CD4-positive, alpha-beta T cell treated with Interleukin-15 for 1 hour (primary cell): ENCODE measurements at places on chromosomes 7 and 10.

DNA sequence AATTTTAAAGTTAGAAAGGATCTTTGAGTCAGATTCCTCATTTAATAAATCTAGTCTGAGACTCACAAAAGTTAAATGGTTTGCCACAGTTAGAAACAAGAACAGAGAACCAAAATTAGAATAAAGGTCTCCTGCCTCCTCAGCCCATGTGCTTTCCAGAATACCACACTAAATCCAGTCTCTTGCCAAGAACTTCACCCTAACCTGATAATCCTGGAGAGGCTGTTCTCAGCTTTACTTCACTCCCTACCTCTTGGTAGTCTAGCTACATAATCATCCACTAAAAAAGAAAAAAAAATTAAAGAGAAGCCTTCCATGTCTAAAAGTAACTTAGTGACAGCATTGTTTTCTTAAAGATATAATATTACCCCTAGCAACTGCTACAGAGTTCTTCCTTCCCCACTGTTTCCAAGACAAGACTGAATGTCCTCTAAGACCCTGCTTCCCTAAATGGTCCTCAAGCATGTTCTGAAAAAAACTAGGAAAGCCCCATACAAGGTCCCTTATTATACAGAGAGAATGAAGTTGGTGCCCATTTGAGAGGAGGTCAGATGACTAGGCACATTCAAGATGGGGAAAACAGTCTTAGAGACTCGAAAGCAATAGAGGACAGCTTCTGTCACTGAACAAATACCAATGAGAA is 56.8 kb downstream of the ZNF438 start:
- no peak for DNase-seq

DNA sequence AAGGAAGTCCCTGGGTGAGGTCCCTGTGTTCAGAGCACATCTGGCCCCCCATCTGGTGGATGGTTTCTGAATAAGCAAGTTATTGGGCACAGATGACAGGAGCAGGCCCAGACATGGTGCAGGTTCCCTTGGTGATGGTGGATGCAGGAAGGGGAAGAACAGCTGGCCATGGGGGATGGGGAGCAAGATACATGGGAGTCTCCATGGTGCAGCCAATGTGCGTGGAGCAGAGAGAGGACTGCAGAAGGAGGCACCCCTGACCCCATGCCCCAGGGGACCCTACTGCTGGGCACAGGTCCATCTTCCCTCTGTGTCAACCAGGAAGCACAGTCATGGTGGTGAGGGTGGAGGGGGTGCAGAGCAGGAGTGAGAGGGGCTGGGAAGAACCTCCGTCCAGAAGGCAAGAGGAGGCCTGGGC is 43.8 kb upstream of the RABGEF1 start:
- DNase-seq: no peak

- no peak for DNase-seq
Measured at GRCh38 chr7:3007696-3008095, 36.0 kb downstream of the CARD11 start.

- DNase-seq: no peak
Measured at GRCh38 chr7:131586759-131587158, 30.3 kb upstream of the PODXL start.

DNA sequence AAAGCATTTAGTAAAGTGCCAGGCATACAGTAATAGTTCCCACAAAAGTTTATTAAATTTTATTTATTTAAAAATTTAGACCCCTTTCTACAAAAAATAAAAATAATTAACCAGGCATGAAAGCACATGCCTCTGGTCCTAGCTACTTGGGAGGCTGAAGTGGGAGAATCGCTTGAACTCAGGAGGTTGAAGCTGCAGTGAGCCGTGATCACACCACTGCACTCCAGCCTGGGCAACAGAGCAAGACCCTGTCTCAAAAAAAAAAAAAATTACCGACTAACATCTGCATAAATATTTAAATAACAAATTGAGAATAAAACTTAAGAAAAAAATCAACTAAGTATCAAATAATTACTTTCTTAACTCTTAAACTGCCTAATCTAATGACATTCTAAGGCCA is 64.3 kb upstream of the TRIM24 start:
- DNase-seq: no peak

DNA sequence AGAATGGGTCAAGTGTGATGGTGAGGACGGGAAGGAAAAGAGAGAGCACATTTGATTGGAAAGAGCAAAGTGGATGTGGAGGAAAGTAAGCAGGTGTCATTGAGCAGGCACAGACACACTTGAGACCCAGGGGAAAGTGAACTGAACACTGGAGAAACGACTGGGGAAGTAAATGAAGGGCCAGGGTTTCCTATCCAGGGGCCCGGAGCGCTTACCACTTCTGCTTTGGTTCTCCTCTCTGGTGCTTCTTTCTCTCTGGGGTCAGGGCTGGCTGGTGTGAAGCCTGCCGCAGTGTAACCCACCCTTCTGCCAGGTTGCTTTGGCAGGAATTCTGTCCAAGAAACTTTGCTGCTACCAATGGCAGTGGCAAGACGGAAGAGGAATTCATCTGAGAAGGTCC is 219.3 kb downstream of the SKAP2 start:
- no peak for DNase-seq

- DNase-seq: no peak
Measured at GRCh38 chr7:94173436-94173835, 169.3 kb upstream of the BET1 start.
